Heart left ventricle (tissue), 16 donors: ENCODE measurements at places on chromosomes 12 and 14. TPM values are rescaled to one million over a fixed set of nuclear protein-coding genes. Genes with fewer than 3 reads are reported as not detected.

NDUFA12 gene
- 291 TPM for total RNA-seq

TAS2R14 gene
- 0.67 TPM for total RNA-seq

DPPA3 gene
- total RNA-seq = not detected

PTPN21 gene
- 46.6 TPM for total RNA-seq

SMARCD1 gene
- 29.5 TPM for total RNA-seq

SYNE2 gene
- 255 TPM for total RNA-seq

EPYC gene
- not detected for total RNA-seq

TMEM121 gene
- total RNA-seq = 1.9 TPM

MANSC4 gene
- not detected for total RNA-seq

CDKL1 gene
- 3.0 TPM for total RNA-seq

- H3K36me3 ChIP-seq = no peaks in the 10 kb centered on the region
- H3K27ac ChIP-seq = no peak overlapping the region
- no peak overlapping the region for H3K4me3 ChIP-seq
- no peaks in the 10 kb centered on the region for H3K27me3 ChIP-seq
- H3K4me1 ChIP-seq = peaks cover 3% of the 10 kb centered on the region
These were observed 22.3 kb upstream of the STK38L start for GRCh38 chr12:27221625-27222387.

DNA sequence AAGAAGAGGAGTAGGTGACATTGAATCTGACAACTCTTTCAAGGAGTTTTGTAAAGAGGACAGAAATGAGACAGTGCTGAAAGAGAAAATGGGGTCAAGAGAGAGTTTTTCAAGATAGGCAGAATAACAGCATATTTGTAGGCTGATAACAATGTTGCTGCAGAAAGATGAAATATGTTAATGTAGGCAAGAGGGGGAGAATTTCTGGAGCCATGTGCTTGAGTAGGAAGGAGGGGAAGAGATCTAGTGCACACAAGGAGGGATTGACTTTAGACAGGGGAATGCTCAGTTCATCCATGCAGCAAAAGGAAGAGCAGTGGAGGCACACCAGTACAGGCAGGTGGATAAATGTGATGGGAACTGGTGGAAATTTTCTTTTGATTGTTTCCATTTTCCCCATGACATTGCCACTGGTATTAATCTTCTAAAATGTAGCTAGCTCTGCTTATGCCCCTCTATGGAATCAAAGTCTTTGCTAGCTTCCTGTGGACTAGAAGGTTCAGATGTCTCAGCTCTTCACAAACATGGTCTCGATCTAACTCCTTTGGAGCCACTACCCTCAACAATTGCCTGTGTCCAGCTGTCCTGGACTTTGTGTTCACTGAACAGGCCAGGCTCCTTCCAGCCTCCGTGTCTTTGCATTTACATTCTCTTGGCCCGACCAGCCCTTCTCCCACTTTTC lies 9.1 kb downstream of the PROX2 start:
- H3K4me3 ChIP-seq = no peak overlapping the region
- H3K27ac ChIP-seq = no peak overlapping the region
- no peak for DNase-seq
- H3K27me3 ChIP-seq = no peaks in the 10 kb centered on the region

- H3K4me3 ChIP-seq = no peak overlapping the region
- H3K27ac ChIP-seq = no peak overlapping the region
- H3K27me3 ChIP-seq = no peaks in the 10 kb centered on the region
- H3K4me1 ChIP-seq = no peaks in the 10 kb centered on the region
- no peak for DNase-seq
These were observed 133.4 kb downstream of the ESRRB start for GRCh38 chr14:76509311-76509710.

DNA sequence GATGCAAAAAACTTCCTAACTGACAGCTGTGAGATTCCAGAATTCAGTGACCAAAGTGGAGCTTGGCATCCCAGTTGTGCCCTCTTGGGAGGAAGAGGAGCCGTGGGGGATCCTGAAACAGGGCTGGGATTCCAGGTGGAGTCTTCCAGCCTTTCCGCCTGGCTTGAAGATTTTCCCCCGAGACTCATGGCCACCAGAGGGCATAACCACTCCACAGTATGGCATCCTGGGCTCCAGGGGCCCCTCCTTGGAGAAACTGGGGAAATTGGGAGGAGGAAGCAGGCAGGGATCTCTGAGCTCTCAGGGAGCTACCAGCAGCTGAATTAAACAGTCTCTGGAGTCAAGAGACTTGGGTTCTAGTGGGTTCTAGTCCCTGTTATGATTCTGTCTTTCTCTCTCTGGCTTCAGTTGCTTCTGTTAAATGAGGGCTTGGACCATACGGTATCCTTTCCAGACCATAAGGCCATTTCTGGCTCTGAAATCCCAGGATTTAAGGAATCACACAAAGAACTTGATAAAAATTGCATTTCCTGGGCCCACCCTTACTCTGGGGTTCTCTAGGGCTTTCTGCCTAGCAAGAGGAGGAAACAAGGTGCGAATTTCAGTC lies 2.6 kb upstream of the TAMALIN start:
- H3K27me3 ChIP-seq = peaks cover 14% of the 10 kb centered on the region
- peak; percentile 64 for DNase-seq
- peaks cover 4% of the 10 kb centered on the region for H3K36me3 ChIP-seq
- peaks cover 25% of the 10 kb centered on the region for H3K4me1 ChIP-seq
- no peak overlapping the region for H3K4me3 ChIP-seq

DNA sequence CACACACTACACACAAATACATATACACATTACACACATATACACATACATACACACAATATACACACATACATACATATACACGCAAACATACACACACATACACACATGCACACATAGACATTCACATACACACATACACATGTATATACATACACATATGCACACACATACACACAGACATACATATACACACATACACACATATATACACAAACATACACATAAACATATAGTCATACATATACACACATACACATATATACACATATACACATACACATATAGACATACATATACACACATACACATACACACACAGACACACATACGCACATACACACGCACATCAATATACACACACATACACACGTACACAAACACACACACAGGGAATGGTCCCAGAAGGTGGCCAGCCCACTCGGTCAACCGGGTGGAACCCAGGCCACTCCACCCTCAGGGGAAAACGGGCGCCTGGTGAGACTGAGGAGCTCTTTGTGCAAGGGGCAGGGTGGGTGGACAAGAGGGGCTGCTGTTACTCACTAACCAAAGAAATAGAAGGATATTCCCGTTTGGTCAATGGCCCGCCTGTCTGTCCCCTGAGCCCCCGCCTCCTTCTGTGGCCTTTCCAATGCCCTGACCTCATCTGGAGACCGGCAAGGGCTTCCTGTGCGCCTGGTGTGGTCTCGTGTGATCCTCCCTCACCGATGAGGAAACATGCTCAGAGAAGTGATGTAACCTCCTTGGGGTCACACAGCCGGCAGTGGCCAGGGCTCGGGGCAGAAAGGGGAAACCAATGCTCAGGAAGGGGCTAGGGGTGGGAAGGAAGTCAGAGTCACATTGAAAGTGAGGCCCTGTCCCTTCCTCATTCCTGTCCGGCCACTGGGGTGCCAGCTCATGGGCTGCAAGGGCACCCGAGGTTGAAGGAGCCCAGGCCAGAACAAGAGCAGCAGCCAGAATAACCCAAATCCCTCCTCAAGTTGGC lies 5.3 kb downstream of the TRPV4 start:
- peaks cover 11% of the 10 kb centered on the region for H3K27me3 ChIP-seq
- peak; percentile 84 for DNase-seq
- H3K4me1 ChIP-seq = peaks cover 1% of the 10 kb centered on the region
- H3K4me3 ChIP-seq = peak overlapping the region; percentile 26
- no peaks in the 10 kb centered on the region for H3K36me3 ChIP-seq

DNA sequence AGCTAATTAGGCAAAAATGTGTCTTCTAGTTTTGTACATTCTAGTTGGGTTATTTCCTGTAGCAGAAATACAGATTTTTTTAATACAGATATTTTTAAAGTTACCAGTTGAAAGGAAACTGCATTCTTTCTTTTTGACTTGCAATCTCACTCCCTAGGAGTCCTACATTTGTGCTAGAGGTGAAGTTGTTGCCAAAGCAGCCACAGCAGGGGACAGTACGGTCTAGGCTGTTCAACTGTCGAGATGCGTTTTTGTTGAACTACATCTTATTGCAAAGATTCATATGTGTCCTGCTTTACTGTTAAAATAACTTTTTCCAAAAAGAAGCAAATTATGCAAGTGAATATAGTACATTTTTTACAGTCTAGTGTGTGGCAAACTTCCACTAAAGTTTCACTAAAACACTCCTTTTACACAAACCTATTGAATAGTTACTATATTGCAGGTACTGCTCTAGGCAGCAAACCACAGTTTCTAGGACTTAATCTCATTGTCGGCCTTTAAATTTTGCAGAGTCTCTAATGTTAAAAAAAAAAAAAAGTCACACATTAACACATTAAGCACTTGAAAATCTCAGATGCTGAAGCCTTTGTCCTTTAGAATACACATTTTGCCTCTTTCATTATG lies 30.2 kb upstream of the SRGAP1 start:
- H3K4me1 ChIP-seq = no peaks in the 10 kb centered on the region

DNA sequence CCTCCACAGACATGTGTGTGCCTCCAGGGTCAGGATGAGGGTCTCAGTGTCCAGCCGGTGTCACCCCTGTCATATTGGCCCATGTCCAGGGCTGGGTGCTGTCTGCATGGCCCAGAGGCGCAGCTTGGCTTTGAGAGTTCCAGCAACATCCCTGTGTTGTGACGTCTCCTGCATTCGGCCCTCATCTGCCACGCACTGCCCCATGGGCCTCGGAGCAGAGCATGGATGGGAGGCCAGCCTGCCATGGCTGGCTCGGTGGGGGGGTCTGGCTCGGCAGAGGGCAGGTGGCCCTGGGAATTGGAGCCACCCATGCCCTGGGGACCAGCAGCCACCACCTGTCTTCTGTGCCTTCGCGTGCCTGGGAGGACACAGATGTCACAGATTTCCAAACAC lies 10.8 kb upstream of the TEX22 start:
- no peaks in the 10 kb centered on the region for H3K27me3 ChIP-seq
- no peaks in the 10 kb centered on the region for H3K36me3 ChIP-seq
- peaks cover 4% of the 10 kb centered on the region for H3K4me1 ChIP-seq

DNA sequence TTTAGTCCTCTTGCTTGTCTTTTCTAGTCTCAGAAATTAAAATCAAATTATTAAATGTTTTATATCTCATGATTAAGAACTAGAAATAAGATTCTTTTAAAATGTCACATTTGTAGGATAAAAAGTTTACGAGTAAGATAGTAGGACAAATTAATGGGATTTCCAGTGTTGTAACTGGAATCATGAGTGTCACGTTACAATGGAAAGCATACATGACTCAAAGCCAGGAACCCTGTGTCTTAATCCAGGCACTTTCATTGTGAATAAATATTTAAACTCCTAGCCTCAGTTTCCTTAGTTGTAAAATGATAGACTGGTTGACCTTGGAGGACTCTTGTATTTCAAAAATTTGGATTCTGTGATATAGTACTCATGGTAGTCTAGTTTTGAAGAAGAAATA lies 84.9 kb downstream of the MIA2 start:
- H3K27me3 ChIP-seq = no peaks in the 10 kb centered on the region
- no peaks in the 10 kb centered on the region for H3K36me3 ChIP-seq
- H3K4me3 ChIP-seq = no peak overlapping the region
- H3K4me1 ChIP-seq = no peaks in the 10 kb centered on the region
- no peak for DNase-seq
- H3K27ac ChIP-seq = no peak overlapping the region

DNA sequence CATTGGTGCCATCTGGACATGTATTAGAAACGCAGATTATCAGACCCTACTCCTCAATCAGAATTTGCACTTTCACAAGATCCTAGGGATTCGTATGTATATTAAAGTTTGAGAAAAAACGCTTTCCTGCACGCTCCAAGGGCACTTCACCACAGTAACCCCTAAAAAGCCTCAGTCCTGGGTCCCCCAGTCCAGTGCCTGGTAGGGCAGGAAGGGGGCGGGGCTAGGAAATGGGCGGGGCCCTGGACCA lies 369 bp downstream of the DEPDC4 start:
- peak overlapping the region; percentile 74 for H3K4me3 ChIP-seq
- no peaks in the 10 kb centered on the region for H3K27me3 ChIP-seq
- H3K27ac ChIP-seq = peak overlapping the region; percentile 96

DNA sequence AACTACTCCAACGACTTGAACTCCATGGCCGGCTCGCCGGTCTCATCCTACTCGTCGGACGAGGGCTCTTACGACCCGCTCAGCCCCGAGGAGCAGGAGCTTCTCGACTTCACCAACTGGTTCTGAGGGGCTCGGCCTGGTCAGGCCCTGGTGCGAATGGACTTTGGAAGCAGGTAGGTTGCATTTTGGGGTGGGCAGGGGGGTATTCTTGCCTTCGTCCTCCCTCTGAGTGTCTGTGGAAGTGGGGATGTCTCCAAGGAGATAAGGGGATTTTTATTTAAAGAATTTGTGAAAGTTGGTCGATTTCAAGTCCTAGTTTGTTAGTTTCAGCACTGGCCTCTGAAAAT lies 1.3 kb downstream of the ASCL1 start:
- DNase-seq = no peak
- H3K4me1 ChIP-seq = no peaks in the 10 kb centered on the region
- no peak overlapping the region for H3K27ac ChIP-seq
- H3K36me3 ChIP-seq = no peaks in the 10 kb centered on the region
- peaks cover 71% of the 10 kb centered on the region for H3K27me3 ChIP-seq

- no peak overlapping the region for H3K27ac ChIP-seq
- H3K36me3 ChIP-seq = no peaks in the 10 kb centered on the region
- peak; percentile 77 for DNase-seq
- H3K4me3 ChIP-seq = no peak overlapping the region
- H3K27me3 ChIP-seq = no peaks in the 10 kb centered on the region
These were observed 24.7 kb upstream of the IRF2BPL start for GRCh38 chr14:77053046-77053841.

GRCh38 chr12:83158613-83159207 lies 472.0 kb downstream of the TMTC2 start:
- DNase-seq = no peak
- no peaks in the 10 kb centered on the region for H3K27me3 ChIP-seq
- H3K27ac ChIP-seq = no peak overlapping the region
- no peak overlapping the region for H3K4me3 ChIP-seq
- H3K36me3 ChIP-seq = no peaks in the 10 kb centered on the region

DNA sequence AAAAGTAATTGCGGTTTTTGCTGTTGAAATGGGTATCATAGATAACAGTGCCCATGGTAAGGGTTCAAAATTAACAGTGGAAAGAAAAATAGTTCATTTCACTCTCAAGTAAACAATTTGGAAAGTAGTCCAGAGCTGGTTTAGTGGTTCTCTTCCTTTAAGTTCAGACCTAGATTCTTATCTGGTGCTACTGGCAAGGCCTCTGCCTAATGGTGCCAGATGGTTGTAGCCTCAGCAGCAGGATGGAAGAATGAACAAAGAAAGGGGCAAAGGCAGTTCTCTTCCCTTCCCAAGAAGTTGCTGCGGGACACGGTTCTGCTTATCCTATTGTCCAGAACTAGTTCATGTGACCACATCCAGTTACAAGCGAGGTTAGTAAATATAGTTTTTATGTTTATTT lies 10.5 kb downstream of the ARG2 start:
- no peaks in the 10 kb centered on the region for H3K36me3 ChIP-seq
- no peak overlapping the region for H3K4me3 ChIP-seq
- no peaks in the 10 kb centered on the region for H3K4me1 ChIP-seq
- H3K27me3 ChIP-seq = no peaks in the 10 kb centered on the region
- H3K27ac ChIP-seq = no peak overlapping the region

DNA sequence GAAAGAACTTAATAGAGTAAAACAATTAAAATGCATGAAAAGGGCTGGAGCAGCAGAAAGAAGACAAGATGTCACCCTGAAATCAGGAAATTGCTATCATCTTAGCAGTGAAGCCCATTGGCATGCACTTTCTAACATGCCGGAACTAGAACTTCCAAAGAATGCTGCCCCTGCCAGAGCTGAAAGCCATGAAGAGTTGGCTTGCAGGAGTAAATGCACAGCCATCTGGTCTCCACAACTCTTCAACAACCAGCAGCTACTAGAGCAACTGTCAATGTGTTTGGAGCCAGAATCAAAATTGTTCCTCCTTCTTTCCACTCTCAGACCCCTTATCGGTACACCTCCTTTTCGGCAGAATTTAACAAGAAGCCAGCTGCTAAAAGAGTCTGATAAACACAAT lies 414.1 kb downstream of the KCNH5 start:
- no peak for DNase-seq
- H3K27me3 ChIP-seq = no peaks in the 10 kb centered on the region
- no peaks in the 10 kb centered on the region for H3K4me1 ChIP-seq
